ENCODE measurements at places on chromosomes 3 and 15.

DNA sequence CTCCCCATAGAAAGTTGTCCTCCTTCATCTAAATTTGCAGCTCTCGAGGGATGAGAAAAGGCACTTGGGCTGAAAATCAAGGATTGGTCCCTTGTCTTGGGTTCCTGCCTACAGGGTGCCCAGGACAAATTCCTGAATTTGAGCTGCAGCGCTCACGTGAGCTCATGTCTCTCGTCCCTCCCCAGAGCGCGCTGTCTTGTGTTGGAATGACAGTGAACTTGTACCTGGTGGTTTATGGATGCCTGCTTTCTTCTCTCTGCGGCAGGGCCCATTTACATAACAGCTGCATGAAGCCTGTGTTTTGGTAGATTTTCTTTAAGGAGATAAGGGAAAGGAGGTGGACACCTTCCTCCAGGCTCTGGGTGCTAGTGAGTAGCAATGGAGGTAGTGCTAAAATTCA lies 4.3 kb downstream of the RYR3 start:
- no peak for DNase-seq

DNA sequence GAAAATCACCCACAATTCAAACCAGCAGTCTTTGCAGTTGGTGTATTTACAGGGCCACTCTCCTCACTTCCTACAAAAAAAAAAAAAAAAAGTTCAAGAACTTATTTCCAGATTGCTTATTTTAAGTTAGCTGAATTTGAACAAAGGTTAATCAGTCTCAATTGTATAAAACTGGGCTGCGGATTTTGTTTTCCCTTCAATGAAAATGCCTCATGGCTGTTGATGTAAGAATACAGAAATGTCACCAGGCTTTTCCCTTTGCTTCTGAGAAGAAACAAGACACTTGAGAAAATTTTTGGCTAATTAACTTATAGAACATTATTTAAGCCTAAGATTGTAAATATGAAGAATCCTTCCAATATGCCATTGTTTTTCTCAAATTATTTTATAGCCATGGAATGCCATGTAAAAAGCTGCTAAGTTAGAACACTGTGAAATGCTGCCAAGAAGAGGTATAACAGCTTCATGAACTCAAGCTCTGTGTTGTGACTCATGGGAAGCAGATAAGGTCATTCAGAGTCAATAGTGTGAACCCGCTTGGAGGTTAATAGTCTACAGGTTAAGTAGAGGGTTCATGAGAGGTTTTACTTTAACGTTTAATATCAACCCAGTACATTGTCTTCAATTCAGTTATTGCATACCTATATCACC lies 84.3 kb upstream of the ABI3BP start:
- DNase-seq, result no peak

DNA sequence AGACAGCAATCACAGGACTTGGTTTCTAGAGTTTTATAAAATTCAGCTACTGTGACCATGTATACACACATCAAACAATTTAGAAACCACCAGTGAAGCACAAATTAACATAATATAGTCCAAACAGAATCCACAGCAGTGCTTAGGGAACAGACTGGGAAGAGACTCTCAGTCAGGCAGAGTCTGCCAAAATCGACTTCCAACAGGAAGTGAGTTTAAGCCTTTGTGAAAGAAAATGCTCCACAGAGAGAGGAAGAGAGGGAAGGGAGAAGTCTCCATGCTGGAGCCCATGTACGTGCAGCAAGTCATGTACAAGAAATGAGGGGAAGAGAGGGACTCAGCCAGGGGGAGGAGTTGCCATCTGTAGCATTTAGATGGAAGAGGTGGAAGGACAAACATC lies 172.6 kb downstream of the IL5RA start:
- DNase-seq, result no peak

- no peak for DNase-seq
Observed at GRCh38 chr15:39976291-39977274, 42.7 kb downstream of the EIF2AK4 start.

- DNase-seq, result no peak
Observed at GRCh38 chr3:128408693-128409623, 57.7 kb downstream of the DNAJB8 start.

DNA sequence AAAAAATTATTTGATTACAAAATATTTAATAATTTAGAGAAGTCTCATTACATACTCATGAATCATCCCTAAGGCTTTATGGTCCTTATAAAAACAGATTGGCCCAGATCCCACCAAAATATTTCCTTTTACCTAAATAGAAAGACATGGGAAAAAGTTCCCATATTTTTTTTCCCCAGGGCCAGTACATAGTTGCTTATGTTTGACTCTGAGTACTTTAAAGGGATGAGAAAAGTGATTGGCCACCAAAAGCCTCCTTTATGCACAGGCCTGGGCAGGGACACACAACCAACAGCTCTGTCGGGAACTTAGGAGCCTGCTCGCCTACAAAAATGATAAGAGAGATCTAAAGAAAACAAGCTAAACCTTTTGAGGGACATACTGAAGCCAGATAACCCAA lies 22.3 kb downstream of the KCNAB1 start:
- DNase-seq, result no peak

DNA sequence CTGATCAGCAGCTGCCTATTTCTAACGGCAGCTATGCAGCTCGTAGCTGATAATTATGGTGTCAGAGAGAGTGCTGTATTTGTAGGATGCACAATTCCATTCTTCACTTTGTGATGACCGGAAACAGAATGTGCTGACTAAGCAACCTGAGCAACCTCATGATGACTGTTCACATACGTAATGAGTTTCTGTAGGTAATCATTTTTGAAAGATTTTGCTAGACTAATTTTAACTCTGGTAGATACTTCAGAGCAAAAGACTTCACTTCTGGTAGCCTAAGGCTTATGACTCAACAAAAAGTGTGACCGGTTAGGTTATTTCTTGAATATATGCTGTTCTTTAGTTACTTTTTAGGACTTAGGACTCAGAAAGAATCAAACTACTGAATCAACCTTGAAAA lies 567.7 kb downstream of the NAALADL2 start:
- DNase-seq, result no peak

GRCh38 chr3:71069797-71070196 lies 513.7 kb downstream of the FOXP1 start:
- DNase-seq, result peak; percentile 78

- no peak for DNase-seq
Observed at GRCh38 chr15:99006146-99006545, 1.4 kb downstream of the PGPEP1L start.

DNA sequence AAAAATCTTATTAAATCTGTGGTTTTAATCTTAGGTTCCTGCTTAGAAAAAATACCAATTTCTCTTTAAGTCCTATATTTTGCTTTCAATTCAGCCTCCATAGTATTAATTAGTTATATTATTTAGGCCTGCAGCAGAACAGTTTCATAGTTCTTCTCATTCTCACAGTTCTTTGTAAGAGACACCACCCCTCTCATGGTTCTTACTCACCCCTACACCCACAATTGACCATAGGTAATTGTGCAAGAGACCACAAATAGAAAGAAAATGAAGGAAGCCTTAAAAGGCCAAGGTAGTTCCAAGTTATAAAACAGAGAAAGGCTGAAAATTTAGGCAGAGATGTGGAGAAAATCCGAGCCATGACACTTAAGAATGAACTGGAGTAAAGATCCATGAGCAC lies 415.3 kb downstream of the TIGIT start:
- DNase-seq, result no peak

GRCh38 chr15:57950381-57950946 lies 115.0 kb downstream of the ALDH1A2 start:
- DNase-seq, result no peak

DNA sequence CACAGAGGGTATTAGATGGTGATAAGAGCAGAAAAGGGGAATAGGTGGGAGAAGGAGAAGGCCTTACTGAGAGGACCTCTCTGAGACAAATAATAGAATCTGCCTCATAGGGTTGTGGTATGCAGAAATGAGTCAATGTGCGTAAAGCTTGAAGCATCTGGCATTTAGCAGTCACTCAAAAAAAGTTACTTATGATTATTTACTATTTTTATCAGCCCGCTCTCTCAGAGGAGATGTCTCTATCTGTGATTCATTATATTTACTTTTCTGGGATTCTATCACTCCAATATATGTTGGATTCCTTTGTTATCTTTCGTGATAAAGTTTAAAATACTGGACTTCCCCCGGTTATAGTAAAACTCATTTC lies 4.6 kb upstream of the TM4SF1 start:
- DNase-seq, result no peak

- no peak for DNase-seq
Observed at GRCh38 chr15:62382046-62382445, 217.0 kb upstream of the C2CD4B start.

- DNase-seq, result no peak
Observed at GRCh38 chr15:92805080-92805690, 94.9 kb upstream of the CHD2 start.

- DNase-seq, result no peak
Observed at GRCh38 chr3:100072326-100073048, 41.8 kb downstream of the FILIP1L start.

DNA sequence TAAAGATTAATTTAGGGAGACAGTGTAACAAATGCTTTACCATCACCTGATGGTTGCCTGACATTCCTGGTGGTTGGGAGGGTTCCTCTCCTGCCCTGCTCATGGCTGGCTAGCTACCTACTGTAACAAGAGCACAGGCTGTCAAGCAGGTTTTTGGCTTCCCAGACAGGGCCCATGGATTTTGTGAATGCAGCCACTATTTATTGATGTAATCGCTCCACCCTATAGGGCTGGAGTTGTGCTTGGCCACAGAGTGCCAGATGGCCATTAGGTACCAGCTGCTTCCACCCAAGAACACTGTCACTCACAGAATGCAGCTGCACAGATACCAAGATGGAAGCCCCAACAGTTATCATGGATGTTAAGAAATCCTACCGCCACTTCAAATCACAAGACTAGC lies 31.0 kb upstream of the KLHL25 start:
- DNase-seq, result no peak

GRCh38 chr15:72614810-72615532 lies 39.5 kb upstream of the GOLGA6B start:
- no peak for DNase-seq

- DNase-seq, result no peak
Observed at GRCh38 chr3:158330870-158331269, 221.0 kb downstream of the RSRC1 start.

- no peak for DNase-seq
Observed at GRCh38 chr3:117118604-117119003, 409.0 kb downstream of the TUSC7 start.

DNA sequence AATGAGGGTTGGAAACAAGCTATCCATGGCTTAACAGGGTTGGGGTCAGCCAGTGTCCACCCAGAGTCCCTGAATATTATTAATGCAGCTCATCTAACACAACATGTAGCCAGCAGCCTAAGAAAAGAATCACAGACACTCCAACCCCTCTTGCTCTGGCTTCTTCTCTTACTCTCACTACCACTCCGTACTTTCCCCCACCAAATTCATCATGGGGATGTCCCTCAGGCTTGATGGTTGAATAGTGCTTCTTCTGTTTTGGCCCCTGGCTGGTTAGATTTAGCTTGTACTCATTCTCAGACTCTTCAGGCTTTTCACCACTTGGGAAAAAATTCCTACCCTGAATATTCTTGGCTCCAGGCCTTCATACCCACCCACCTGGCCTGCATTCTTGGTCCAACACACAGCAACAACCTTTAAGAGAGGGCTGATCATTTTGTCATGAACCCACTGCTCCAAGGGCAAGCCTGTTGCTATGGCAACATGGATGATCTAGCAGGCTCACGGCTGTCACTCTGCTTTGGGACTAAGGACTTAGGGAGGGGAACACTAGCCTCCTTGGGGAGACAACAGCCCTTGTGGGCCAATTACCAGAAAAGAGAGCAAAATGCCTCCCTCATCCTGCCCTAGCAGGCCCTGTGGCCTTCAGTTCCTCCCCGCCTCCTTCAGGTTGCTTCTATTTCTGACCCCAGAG lies 9.4 kb upstream of the MED12L start:
- DNase-seq, result no peak

- DNase-seq, result no peak
Observed at GRCh38 chr3:125605756-125606155, 10.5 kb upstream of the OSBPL11 start.

DNA sequence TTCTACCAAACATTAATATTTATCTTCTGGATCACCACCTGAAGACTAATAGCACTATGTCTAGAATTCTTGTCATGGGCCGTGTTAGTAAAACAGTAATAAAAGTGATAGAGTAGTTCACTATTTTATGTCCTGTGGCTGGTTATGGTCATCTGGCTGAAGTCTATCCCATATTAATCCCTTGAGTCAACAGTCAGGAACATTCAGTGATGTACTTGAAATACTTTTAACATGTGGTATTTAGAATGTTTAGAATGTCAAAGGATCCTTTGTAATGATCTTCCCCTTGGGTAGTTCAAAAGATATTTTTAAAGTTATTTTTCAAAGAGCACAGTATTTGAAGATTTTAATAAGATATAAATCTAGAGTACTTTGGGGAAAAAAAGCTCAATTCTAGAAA lies 117.0 kb downstream of the MBNL1 start:
- DNase-seq, result no peak

DNA sequence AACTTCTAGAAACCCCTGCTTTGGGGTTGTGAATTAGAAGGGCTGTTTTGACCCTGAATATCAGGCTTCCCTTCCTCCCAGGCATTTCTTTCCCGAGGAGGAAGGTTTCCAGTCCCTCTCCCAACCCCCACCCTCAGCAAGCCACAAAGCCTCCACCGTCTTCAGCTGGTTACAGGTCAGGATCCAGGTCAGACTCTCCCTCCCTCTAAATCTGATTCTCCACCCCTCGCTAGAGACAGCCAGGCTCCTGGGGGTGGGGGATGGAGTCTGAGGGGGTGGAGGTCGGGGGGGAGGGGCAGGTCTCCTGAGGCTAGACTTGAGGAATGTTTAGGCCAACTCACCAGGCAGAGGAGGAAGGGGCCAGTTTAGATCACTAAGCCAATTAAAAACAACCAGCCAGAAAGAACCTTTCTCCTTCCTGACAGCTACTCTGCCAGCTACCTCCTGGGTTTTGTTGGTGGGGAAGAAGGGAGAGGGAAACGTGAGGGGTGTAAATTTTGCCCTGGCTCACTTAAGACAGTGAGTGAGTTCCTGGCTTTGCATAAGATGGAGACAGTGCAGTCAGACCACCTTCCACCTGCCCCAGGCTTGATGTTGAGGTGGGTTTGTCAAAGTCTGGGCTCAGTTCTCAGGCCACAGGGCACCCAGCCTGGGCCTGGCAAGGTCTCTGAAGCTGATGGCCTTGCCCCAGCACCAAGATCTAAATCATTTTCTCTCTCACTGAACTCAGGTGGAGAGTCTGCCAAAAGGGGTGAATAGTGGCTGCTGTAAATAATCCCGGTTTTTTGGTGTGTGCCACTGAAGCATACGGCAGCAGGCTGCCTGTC lies 19.5 kb downstream of the BMF start:
- no peak for DNase-seq
